ENCODE measurements at places on chromosomes 11 and 22.

DNA sequence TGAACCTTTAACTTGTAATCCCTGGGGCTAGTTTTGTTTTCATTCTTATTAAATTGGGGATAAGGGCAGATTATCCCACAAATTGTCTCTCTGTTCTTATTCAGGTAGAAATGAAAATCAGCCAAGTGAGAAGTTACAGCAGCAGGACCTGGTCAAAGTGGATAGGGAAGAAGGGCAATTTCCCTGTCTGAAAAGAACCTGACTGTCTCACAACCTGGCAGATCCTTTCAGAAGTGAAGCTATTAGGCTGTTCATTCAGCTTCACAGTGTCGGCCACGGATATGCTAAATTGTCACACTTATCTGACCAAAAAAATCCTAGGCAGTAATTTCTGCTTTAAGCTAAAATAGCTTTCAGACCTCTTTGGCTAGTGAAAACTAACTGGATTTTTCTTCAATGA, 712.6 kb upstream of the ANO5 start:
- no peak for DNase-seq

DNA sequence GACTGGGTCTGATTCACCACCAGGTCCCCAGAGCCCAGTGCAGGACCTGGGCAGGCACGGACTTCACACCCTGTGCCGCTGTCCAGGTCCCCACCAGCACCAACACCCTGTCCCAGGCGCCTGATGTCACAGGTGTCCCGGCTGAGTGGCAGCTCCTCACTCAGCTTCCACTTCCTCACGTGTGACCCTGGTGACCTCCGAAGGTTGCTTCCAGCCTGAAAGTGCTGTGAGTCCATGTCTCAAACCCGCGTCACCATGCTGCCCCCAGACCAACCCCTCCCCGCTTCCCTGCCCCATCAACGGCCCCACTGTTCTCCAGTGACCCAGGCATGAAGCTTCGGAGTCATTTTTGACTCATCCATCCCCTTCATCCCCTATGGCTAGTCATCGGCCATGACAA, 25.7 kb upstream of the PICK1 start:
- no peak for DNase-seq

- DNase-seq = no peak
Measured at GRCh38 chr22:18070556-18071306, 7.1 kb upstream of the PEX26 start.

- no peak for DNase-seq
Measured at GRCh38 chr11:103936059-103936458, 100.4 kb upstream of the DDI1 start.

DNA sequence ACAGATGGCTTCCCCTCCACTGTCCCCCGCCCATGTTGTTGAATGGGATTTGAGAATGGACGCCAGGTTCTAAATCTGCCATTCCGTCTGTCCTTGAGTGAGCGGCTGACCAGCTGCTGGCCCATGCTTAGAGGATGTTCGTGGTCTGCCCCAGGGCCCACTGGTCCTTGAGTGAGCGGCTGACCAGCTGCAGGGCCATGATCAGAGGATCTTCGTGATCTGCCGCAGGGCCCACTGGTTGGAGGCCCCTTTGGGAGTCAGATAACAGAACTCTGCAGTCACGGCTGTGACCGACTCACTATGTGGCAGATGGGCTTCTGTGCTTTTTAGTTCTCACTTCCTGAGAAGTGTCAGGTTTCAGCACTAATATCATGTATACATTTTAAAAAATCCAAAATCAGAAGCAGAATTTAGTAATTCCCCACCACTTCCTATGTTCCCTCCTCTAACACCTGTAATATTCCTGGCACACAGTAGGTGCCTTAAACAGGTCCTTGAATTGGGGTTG, 54.1 kb downstream of the MICAL3 start:
- peak; percentile 66 for DNase-seq

DNA sequence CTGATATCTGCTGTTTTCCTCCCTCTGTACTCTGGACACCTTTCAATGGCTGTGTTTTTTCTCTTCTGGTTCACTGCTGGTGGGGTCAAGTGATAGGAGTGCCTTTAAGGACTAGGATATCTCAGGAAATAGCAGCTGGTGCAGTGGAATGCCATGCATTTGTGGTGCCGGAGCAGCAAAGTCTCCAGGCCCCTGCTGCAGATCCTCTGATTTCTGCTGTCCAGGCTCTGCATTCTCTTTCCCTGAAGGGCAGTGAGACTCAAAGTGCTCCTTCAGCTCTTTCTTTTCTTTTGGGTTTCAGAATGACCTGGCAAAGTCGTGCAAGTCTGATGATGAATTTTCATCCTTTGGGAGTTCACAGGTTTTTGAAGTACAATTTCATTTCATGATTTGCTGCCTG, 774.3 kb downstream of the FAM181B start:
- DNase-seq = no peak

DNA sequence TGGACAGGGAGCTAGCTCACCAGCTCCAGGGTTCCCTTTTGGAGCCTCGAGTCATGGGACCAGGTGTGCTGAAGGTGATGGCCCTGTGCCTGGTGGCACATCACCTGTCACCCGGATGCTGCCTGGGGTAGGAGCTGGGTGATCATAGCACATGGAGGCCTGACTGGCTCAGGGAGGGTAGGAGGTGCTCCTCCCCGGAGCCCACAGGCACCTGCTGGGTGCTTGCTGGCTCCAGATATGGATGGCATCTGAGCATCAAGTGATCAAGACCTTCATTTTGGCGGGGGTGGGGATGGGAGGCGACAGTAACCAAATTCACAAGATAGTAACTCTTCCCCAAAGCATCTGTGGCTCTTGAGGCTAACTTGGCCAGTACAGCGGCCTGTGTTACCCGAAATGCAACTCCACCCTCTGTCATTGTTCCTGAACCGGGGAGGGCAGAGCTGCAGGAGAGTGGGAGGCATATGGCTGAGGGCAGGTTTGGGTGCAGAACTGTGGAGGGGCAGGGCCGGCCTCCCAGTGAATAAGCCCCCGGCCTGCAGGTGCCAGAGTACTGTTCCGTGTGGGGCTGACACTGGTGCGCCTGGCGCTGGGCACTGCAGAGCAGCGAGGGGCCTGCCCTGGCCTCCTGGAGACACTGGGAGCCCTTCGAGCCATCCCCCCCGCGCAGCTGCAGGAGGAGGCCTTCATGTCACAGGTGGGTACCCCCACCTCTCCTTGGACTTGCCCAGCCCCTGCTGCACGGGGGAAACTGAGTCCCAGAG, 4.7 kb downstream of the TBC1D10C start:
- DNase-seq = no peak

DNA sequence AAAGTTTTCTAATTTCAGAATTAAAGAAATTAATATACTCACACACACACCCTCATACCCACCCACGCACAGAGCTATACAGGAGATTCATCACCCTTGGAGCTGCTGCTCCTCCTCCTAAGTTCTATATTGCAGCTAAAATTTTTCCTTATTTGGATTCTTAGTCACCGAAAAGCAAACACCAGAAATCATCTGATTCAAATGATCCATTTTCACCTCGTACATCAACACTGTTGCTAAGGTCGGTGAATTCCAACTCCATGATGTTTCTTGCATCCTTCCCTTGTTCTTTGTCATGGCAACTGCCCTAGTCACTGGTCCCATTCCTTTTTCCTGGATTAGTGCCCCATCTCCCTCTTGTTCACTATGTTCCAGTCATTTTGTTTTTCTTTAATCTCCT, 286.2 kb downstream of the GRM5 start:
- no peak for DNase-seq

DNA sequence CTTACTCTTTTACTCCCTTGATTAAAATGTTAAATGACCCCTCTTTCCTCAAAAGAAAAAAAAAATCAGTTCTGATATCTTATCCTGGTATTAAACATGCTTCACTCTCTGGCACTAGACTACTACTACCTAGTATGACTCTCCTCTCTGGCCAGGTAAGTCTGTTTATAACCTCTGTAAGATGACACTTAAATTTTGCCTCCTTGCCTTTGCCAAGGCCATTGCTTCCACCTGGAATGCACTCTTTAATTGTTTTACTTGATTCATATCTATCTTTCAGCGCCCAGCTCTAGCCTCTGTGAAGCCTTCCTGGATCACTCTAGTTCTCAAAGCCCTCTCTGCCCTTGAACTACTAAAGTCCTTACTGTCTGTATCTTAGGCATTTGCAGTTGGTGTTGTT, 170.4 kb downstream of the ETS1 start:
- DNase-seq = no peak

DNA sequence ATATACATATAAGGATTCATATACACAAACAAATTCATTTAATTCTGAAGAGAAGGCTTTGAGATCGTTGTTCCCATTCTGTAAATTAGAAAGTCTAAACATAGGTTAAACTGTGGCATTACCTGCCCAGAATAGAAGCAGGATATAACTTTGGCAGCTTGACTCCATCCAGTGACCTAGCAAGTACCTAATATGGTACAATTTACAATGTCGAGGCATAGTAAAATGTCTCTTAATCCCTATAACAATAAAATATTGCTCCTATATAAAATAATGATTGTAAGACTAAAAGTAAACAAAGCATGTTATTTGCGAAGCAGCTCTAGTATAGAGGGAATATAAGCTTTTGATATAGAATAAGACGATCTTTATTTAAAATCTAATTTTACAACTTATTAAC, 756.0 kb downstream of the LUZP2 start:
- no peak for DNase-seq

DNA sequence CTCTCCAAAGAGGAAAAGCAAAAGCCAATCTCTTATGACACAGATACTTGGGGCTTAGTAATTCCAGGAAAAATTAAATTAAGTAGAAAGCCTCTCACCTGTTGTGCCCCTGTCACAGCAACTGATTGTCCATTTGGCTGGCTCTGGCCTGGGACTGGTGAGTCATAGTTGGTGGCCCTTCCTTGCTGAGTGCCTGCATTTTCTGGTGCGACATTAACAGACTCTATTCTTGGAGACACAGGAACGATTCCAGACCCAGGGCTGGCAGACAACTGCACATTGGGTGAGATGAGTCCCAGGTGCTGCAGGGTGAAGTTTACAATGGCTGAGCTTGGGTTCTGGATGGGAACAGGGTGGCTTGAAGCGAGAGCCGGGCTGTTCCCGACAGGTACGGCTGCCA, 15.6 kb downstream of the E2F8 start:
- DNase-seq = no peak

DNA sequence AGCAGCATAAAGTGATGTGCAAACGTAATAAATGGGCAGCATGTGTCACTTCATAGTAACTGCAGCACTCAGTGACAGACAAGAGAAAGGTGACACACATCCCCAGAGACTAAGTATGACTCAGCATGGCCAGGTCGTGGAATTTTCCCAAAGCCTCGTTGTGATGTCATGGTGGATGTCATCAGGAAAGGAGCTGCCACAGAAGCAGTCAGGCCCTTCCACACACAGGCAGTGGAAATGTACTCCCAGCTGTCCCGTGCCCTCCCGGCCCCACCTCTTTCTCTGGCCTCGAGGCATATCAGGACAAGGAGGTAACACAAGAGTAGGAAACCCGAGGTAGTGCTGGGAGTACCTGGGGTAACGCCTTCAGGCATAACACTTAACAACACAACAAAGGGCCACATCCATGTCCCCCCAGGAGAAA, 8.1 kb downstream of the PC start:
- DNase-seq = peak; percentile 72

GRCh38 chr11:28223577-28223976, 115.4 kb downstream of the METTL15 start:
- DNase-seq = no peak

DNA sequence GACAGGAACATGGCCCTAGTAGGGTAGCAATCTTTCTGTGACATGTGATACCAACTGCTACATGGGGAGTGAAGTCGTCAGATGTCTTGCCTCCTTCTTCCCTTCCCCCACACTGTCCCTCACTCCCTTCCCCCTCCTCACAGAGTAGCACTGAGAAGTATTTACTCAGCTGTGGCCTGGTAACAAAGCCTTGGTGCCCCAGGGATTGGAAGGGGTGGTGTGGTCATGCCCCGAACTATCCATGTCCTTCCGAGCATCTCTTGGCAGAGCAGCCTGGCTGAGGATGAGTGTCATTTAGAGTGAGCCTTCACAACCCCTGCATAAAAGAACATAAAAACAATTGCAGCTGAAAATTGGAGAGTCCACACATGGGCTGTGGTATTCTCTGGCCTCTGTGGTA, 46.1 kb downstream of the ARFGAP2 start:
- DNase-seq = no peak

DNA sequence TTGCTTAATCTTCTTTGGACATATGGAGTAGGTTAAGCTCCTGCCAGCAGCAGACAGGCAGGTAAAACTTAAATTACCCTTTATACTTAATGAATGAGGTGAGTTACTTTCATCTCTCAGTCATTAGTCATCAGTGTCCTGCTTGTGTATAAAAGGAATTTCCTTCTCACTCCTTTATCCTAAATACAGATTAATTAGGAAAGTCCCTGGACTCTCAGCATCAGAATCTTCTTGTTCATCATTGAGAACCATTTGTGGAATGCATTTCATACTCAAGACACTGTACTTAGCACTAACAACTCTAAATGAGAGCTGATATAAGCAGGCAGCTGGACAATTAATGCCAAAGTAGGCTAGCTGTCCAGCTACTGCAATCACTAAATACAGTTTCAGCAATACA, 630.4 kb downstream of the METTL15 start:
- no peak for DNase-seq

DNA sequence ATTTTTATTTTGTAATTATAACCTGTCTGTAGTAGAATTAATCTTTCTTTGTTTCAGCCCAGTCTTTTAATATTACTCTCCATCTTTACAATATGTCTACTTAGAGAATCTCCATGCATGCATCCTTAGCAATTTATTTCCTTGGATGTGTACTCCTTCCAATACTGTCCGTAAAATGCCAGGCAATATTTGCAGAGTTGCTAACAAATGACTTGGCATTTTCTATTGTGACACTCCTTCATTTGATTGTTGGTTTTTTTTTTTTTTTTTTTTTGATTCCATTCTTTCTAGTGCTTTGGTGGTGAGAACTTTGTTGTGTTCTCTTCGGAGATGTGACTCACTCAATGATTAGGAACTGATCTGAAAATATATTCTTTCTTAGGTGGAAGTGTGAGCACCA, 220.3 kb downstream of the CNTN5 start:
- DNase-seq = no peak

DNA sequence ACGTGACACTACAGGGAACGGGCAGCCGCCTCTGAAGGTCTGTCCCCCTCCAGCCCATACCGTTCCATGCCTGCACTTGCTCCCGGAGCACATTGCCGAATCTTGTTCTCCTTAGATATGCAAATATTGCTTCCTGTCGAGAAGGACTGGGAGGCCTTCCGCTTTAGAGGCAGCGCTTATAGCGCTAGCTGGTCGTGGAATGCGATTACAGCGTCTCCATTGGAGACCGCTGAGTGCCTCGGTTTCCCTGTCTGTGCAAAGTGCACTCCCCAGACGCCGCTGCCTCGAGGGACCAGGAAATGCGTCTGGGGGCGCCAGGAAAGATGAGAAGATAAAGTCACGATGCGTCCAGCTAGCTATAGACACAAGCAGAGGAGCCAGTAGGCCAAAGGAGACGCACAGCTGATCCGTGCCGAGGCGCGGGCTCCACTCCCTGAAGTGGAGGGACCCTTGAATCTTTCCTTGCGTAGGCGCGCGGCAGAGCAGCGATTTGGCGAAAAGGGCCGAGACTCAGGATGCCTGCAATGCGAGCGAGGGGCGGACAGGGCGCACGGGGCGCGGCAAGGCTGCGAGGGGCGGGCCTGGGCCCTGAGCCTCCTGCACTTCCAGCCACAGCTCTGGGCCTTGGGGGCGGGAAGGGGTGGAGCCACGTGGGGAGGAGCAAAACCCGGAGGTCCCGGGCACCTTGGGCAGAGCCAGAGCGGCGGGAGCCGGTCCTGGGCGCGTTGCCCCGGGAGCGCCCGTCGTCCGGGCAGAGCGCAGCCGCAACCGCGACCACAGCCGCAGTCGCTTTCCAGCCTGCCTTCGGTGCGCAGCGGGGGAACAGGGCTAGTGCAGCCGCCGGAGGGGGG, at the start of gene RASSF10:
TSS of gene RASSF10 (plus strand) at position 692 of the 851 bp plus-strand sequence. CDS start 261 bp downstream, outside the sequence.
- DNase-seq = no peak

GRCh38 chr11:62694455-62695167, 5.3 kb upstream of the LRRN4CL start:
- DNase-seq = peak; percentile 95

Data from cerebellar cortex (tissue), 1 donor.